ENCODE measurements at places on chromosomes 3 and 15. TPM values are rescaled to one million over a fixed set of nuclear protein-coding genes. Genes with fewer than 3 reads are reported as not detected.

SLC27A2 gene
- 9.6 TPM for total RNA-seq

DNA sequence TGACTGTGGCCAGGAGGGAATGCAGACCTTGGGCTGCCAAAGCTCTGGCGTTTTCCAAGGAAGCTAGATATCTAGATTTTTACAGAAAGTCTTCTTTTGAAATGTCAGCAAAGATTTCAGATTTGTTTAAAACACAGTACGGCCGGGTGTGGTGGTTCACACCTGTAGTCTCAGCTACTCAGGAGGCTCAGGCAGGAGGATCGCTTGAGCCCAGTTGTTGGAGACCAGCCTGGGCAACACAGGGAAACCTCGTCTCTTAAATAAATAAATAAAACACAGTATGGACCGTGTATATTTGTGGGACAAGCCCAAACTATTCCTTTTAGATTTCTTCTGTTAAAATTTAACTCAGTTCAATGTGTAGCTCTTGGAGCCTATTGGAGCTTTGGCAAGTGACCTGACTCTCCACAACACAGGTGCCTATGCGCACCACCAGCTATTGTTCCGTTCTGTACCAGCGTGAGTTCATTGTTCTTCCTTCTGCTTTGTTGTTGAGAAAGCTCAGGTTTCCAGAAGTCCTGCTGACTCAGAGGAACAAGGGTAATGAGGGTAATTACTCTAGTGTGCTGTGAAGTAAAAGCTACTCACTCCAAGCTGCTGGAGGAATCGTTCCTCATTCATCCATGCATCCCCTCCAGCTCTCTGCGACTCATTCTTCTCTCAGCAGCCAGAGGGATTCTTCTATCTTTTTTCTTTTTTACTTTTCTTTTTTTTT, 73.1 kb upstream of the SLC6A6 start:
- peaks cover 15% of the 10 kb centered on the region for H3K27me3 ChIP-seq
- no peak overlapping the region for H3K27ac ChIP-seq
- no peaks in the 10 kb centered on the region for H3K4me1 ChIP-seq
- DNase-seq, result no peak
- H3K4me3 ChIP-seq, result no peak overlapping the region

DNA sequence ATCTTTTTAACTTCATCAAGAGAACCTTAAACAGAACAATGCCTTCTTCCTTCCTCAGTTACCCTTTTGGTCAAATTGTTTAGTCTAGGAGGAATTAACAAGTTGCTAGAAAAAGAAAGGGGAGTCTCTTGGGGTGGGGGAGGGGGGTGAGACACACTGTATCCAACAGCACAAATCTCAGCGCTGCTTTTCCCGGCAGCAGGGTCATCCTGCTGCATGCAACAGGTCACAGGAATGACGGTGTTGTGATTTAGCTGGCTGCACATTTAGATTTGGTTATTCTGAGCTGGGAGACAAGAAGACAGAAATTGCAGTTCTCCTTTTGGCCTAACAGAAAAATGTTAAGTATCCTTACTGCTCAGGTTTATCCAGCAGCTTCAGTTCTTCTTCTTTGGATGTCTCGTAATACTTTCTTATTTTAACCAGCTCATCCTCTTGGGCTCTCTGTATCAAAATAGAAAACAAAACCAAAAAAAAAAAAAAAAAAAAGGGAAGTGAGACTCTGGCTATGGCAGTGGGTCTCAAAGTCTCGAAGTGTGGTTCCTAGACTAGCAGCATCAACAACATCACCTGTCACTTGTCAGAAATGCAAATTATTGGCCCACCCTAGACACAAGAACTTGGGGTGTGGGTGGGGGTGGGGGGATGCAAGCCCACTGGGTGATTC, 190.5 kb downstream of the GREM1 start:
- H3K27ac ChIP-seq, result no peak overlapping the region
- peaks cover 4% of the 10 kb centered on the region for H3K27me3 ChIP-seq
- H3K4me3 ChIP-seq, result no peak overlapping the region
- H3K4me1 ChIP-seq, result no peaks in the 10 kb centered on the region
- no peaks in the 10 kb centered on the region for H3K36me3 ChIP-seq
- no peak for DNase-seq

DNA sequence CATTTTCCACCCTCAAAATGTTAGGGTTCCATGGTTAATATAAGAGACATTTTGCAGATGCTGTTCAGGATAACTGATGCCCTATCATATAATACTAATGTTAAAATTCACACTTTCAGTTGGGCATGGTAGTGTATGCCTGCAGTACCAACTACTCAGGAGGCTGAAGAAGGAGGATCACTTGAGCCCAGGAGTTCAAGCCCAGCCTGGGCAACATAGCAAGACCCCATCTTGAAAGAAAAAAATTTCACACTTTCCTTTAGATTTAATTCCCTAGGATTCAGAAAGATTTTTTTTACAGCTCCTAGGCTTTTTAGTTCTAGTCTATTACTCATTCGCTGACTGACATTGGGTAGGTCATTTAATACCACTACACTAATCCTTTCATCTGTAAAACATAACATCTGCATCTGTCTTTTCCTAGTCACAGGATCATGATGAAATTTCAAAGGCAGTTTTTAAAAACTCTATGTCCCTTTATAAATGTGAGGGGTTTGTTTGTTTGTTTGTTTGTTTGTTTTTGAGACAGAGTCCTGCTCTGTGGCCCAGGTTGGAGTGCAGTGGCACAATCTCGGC, 103.7 kb downstream of the MYO5A start:
- no peak overlapping the region for H3K27ac ChIP-seq
- no peak overlapping the region for H3K4me3 ChIP-seq
- no peak for DNase-seq
- peaks cover 8% of the 10 kb centered on the region for H3K36me3 ChIP-seq

GRCh38 chr3:13394363-13394762, 25.8 kb downstream of the NUP210 start:
- H3K27ac ChIP-seq, result no peak overlapping the region
- peaks cover 24% of the 10 kb centered on the region for H3K36me3 ChIP-seq
- DNase-seq, result no peak
- no peaks in the 10 kb centered on the region for H3K27me3 ChIP-seq
- no peak overlapping the region for H3K4me3 ChIP-seq
- peaks cover 5% of the 10 kb centered on the region for H3K4me1 ChIP-seq

- DNase-seq, result no peak
- no peak overlapping the region for H3K4me3 ChIP-seq
- no peak overlapping the region for H3K27ac ChIP-seq
- H3K36me3 ChIP-seq, result no peaks in the 10 kb centered on the region
Observed at GRCh38 chr15:69067296-69067695, 52.8 kb downstream of the NOX5 start.

All from activated naive CD8-positive, alpha-beta T cell treated with anti-CD3 and anti-CD28 coated beads, Interleukin-2, amount 10 ng/mL, durations not matched to agents 7 days and 5 days (primary cell).